ENCODE measurements at places on chromosomes 7 and 10.

DNA sequence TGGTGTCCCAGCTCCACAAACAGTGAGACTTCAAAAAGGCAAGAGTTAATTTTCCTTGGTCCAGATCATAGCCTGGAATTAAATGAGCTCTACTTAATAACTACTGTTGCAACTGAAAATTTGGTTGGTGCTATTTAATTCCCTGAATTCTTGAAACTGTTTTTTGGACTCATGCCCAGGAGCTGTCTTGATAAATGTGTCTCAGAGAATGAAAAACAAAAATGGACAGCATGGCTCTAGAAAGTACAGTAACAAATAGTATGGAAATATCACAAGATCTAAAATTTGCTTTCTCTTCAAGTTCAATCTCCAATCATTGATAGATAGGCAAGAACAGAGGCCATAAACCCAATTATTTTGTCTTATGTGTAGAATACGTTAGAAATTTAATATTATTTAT is 42.5 kb downstream of the CCDC71L start:
- no peaks in the 10 kb centered on the region for H3K27me3 ChIP-seq
- no peak for DNase-seq
- H3K4me3 ChIP-seq: no peak overlapping the region

GRCh38 chr10:103695584-103696005 is 159.8 kb downstream of the SH3PXD2A start:
- no peaks in the 10 kb centered on the region for H3K27me3 ChIP-seq
- peaks cover 14% of the 10 kb centered on the region for H3K36me3 ChIP-seq
- H3K4me3 ChIP-seq: no peak overlapping the region
- H3K4me1 ChIP-seq: peaks cover 23% of the 10 kb centered on the region
- DNase-seq: no peak

- H3K27me3 ChIP-seq: no peaks in the 10 kb centered on the region
- H3K4me1 ChIP-seq: no peaks in the 10 kb centered on the region
- no peak for DNase-seq
- H3K36me3 ChIP-seq: no peaks in the 10 kb centered on the region
- H3K27ac ChIP-seq: no peak overlapping the region
These were observed 6.0 kb upstream of the SLC29A3 start for GRCh38 chr10:71312811-71313789.

DNA sequence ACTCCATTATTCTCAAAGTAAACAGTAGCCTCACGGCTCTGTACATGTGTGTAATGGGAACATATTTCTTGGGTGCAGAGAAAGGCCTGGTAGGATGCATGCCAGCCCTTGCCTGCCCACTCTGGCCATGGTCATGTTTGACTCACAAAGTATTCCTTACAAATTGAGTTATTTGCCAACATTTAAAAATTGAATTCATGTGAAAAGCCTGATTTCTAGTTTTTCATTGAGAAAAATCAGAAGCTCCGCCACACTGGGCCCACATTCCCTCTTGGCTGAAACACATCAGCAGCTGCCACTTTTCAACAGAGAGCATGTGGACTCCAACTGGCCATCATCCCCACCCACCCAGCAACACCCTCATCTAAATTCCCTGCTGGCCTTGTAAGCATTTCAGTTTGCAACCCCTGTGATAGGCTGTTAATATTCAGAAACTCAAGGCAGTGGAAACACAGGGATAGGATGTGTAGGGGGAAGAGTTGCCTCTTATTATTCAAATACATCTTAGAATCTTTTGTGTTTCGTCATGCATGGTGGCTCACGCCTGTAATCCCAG is 40.9 kb downstream of the CDH23 start:
- H3K4me3 ChIP-seq: no peak overlapping the region
- DNase-seq: peak; percentile 6
- H3K36me3 ChIP-seq: no peaks in the 10 kb centered on the region
- no peaks in the 10 kb centered on the region for H3K27me3 ChIP-seq
- H3K4me1 ChIP-seq: no peaks in the 10 kb centered on the region

- peaks cover 25% of the 10 kb centered on the region for H3K4me1 ChIP-seq
- DNase-seq: peak; percentile 84
These were observed 27.9 kb downstream of the C7orf25 start for GRCh38 chr7:42883950-42884349.

GRCh38 chr7:44177570-44178131 is 11.6 kb downstream of the GCK start:
- no peaks in the 10 kb centered on the region for H3K36me3 ChIP-seq
- no peak for DNase-seq
- peaks cover 4% of the 10 kb centered on the region for H3K4me1 ChIP-seq

- no peak overlapping the region for H3K4me3 ChIP-seq
- no peaks in the 10 kb centered on the region for H3K36me3 ChIP-seq
- H3K27ac ChIP-seq: no peak overlapping the region
- H3K4me1 ChIP-seq: peaks cover 3% of the 10 kb centered on the region
- H3K27me3 ChIP-seq: no peaks in the 10 kb centered on the region
- no peak for DNase-seq
These were observed 1193.4 kb downstream of the SORCS3 start for GRCh38 chr10:105834261-105835059.

GRCh38 chr7:100728196-100728595 is 5.2 kb upstream of the ZAN start:
- DNase-seq: no peak
- peaks cover 4% of the 10 kb centered on the region for H3K4me1 ChIP-seq
- no peaks in the 10 kb centered on the region for H3K27me3 ChIP-seq
- H3K36me3 ChIP-seq: no peaks in the 10 kb centered on the region

- H3K4me1 ChIP-seq: no peaks in the 10 kb centered on the region
- H3K27ac ChIP-seq: no peak overlapping the region
- H3K4me3 ChIP-seq: no peak overlapping the region
- H3K36me3 ChIP-seq: no peaks in the 10 kb centered on the region
These were observed 81.4 kb upstream of the ADAM12 start for GRCh38 chr10:126469692-126470091.

GRCh38 chr7:139946533-139946932 is 116.2 kb downstream of the PARP12 start:
- H3K36me3 ChIP-seq: no peaks in the 10 kb centered on the region
- H3K4me1 ChIP-seq: peaks cover 5% of the 10 kb centered on the region
- DNase-seq: no peak
- H3K27me3 ChIP-seq: no peaks in the 10 kb centered on the region

- H3K4me3 ChIP-seq: no peak overlapping the region
- H3K27ac ChIP-seq: peak overlapping the region; percentile 50
- H3K4me1 ChIP-seq: peaks cover 9% of the 10 kb centered on the region
- no peaks in the 10 kb centered on the region for H3K36me3 ChIP-seq
- no peaks in the 10 kb centered on the region for H3K27me3 ChIP-seq
These were observed 327.3 kb upstream of the NRP1 start for GRCh38 chr10:33661580-33662336.

DNA sequence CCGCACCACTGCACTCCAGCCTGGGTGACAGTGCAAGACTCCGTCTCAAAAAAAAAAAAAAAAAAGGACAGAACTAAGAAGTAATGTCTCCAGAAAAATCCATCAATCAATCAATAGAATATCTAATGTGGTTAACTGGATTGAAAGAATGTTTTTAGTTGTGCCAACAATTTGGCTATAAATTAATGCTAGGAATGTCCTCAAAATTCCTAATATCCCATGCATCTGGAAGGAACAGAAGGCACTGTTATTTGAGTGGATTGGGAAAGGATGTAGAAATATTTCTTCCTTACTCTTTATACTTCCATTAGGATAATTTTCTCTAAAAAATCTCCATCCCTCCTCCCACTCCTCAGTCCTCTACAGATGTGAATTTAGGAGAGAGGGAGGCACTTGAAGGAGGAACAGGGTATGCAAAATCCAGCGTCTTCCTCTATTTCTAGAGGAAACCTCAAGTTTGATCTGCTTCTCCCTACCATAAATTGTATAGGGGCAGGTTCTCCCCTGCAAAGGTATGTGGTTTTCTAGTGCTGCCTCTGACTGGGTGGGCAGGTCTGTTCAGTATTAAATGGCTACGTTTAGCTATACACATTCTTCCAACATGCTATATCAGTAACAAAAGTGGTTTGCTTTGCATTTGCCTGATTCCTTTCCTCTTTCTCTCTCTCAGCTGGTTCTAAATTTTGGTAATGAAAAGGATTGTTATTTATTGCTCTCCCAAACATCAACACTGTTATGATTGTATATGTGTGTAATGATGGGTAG is 54.1 kb downstream of the RNLS start:
- no peak overlapping the region for H3K27ac ChIP-seq
- no peaks in the 10 kb centered on the region for H3K27me3 ChIP-seq
- no peaks in the 10 kb centered on the region for H3K36me3 ChIP-seq
- no peak overlapping the region for H3K4me3 ChIP-seq
- DNase-seq: no peak

- no peaks in the 10 kb centered on the region for H3K27me3 ChIP-seq
- H3K36me3 ChIP-seq: 0 out of 2 replicates have a peak, but pooled peaks cover 4% of the 10 kb centered on the region
- no peaks in the 10 kb centered on the region for H3K4me1 ChIP-seq
These were observed 44.9 kb downstream of the SPDYE5 start for GRCh38 chr7:75536940-75537538.

DNA sequence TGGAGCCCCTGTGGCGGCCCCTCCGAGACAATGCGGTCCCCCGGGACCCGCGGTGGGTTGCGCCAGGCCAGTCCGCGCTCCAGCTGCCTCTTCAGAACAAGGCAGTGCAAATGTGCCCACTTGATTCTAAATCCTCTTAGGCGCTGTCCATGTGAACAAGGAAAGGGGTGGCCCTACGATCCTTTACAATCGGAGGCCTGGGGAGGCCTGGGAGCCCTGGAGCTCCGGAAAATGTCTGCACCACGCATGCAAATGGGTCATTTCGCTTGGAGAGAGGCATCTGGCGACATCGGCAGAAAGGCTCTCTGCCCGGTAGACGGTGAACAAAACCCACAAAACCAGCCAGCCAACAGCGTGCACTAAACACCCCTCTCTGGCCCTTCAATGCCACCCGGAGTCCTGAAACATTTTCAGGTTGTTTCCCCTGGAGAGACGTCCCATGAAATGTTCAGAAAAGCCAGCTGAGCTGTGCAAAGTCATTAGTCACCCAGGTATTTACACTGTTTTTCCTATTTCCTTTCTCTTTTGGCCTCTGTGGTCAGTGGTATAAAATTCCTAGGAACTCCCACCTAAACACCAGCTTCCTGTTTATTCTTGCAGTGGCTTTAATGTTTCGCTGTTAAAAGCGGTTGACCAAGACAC is 102.8 kb upstream of the ZNF438 start:
- peaks cover 8% of the 10 kb centered on the region for H3K4me1 ChIP-seq
- DNase-seq: no peak
- H3K4me3 ChIP-seq: no peak overlapping the region
- peak overlapping the region; percentile 34 for H3K27ac ChIP-seq

GRCh38 chr10:1643908-1644179 is 93.5 kb downstream of the ADARB2 start:
- no peaks in the 10 kb centered on the region for H3K27me3 ChIP-seq
- DNase-seq: no peak
- no peak overlapping the region for H3K27ac ChIP-seq
- H3K36me3 ChIP-seq: no peaks in the 10 kb centered on the region
- H3K4me3 ChIP-seq: no peak overlapping the region
